ENCODE measurements at places on chromosomes 3 and 15.

GRCh38 chr3:174583396-174583795, 275.7 kb upstream of the NAALADL2 start:
- no peak for DNase-seq

- DNase-seq = no peak
Measured at GRCh38 chr3:153319705-153320554, 157.9 kb downstream of the RAP2B start.

- no peak for DNase-seq
Measured at GRCh38 chr3:188055388-188055787, 98.6 kb upstream of the LPP start.

DNA sequence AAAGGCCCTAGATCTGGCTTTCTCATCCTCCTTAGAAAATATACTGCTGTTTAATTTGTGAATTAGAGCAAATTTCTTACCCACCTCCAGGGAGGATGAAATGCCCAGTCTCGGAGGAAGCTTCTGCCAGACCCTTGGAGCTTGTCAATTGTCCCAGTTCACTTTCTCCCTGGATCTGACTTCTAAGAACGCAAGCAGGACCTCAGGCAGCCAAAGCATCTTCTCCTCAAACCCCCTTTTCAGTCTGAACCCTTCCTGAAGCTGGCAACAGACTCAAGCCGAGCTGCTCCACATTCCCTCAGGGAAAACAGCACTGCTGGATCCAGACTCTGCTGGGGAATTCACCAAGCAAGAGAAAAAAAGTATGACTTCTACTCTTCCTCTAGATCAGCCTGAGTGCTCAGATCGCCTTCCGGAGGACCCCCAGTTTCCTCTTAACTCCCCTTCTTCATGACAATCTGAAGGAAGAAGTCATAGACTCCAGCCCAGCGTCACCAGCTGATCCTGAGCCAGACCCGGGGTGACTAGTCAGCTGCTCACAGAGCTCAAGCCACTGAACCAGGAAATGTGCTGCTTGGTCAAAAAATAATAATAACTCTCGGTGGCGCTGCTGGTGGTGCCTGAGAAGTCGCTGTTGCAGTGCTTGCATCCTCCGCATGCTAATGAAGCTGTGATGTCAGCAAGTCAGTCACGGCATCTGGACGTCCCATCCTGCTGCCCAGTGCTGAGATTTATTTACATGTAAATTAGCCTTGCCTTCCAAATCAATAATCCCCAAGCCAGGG, at the start of gene PRICKLE2:
Gene PRICKLE2, minus strand, starts transcription at position 641 of the 785 bp plus-strand sequence. CDS start 26,539 bp downstream, outside the sequence.
- no peak for DNase-seq

DNA sequence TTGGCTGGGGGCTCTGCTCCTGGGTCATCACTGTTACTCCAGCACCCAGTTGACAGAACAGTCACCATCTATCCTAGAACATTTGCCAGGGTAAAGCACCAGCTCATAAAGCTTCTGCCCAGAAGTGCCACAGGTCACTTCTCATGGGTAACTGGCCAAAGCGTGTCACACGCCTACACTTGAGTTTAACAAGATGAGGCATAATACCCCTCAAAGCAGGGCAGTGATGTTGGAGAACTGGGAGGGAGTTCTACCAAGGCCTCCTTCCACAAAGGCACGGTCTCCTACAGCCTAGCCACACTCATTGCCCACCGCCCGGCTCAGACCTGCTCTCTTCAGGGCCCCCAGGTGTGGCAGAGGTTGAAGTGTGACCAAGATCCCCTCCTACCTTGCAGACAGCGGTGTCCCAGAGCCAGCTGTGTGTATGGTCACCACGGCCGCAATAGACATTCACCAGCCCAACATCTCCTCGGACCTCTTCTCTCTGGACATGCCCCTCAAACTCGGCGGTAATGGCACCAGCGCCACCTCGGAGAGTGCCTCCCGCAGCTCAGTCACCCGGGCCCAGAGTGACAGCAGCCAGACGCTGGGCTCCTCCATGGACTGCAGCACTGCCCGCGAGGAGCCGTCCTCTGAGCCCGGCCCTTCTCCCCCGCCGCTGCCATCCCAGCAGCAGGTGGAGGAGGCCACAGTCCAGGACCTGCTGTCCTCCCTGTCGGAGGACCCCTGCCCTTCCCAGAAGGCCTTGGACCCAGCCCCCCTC, 107.7 kb downstream of the ETFA start:
- DNase-seq = no peak

DNA sequence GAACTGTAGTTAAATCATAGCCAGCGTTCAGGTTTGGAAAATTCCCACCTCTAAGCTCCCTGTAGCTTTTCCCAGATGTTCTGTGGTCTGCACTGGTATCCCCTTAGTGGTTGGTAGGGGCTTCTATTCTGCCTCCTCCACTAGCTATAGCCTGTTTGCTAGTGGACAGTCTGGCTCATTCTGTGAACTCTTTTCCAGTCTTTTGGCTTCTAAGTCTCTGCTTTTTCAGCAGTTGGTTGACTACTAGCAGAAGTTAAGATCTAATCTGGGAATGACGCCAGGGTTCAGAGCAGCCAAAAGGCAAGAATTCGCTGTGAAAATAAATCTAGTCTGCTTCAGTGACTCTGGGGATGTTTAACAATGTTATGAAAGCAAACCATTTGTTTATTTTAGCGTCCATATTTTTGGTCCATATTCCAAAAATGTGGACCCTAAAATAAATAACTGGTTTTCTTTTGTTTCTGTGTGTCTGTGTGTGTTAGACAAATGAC, 73.7 kb upstream of the WDR72 start:
- DNase-seq = no peak
